ENCODE measurements at places on chromosomes 13 and 19. TPM values are rescaled to one million over a fixed set of nuclear protein-coding genes. Genes with fewer than 3 reads are reported as not detected.

- DNase-seq, result no peak
Measured at GRCh38 chr13:76609643-76610042, 276.6 kb downstream of the KCTD12 start.

SULT2A1 gene
- 2.5 TPM for polyA plus RNA-seq

IGFL1 gene
- polyA plus RNA-seq, result not detected

GRCh38 chr19:36508325-36508724 lies 19.0 kb upstream of the ZNF566 start:
- no peak for DNase-seq

SOX1 gene
- not detected for polyA plus RNA-seq

ZNF729 gene
- polyA plus RNA-seq, result 0.02 TPM

- DNase-seq, result no peak
Measured at GRCh38 chr19:42165146-42165545, 32.9 kb upstream of the POU2F2 start.

DNA sequence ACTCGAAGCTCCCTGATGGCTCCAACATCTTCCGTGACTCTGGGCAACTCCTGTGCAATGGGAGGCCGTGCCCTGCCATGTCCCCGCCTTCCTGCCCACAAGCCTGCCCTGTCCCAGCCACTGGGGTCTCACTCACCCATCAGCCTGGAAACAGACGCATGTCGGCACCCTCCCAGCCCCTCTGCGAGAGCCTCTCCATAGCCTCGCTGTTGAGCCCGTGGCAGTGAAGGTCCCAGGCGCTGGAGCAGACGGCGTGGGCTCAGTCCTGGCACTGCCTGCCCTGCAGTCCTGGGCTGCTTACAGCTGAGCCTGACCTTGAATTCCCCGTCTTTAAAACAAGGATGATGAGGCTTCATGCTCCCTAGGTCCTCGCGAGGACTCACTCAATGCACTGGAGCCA lies 37.0 kb downstream of the MCF2L start:
- no peak for DNase-seq

GRCh38 chr13:64529874-64530485 lies 2700.2 kb downstream of the PCDH9 start:
- DNase-seq, result no peak

TSSK6 gene
- polyA plus RNA-seq, result not detected

DNA sequence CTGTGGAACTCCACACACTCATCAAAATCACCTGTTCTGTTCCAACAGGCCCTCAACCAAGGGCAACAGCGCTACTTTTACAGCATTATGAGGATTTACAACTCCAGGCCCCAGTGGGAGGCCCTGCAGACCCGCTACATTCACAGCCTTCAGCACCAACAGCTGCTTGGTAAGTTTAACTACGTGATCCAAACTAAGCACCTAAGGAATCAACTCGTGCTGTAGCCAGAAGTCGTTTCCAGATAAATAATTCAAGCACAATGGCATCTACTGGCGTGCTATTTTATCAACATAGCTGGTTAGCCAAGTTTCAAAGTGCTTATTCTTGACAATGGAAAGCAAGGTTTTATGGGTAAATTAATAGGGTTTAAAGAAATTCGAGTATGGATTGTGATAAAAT lies 5.3 kb downstream of the FAM216B start:
- DNase-seq, result no peak

Measured in ovary (tissue), 10 donors.